RWPE1 (cell line): ENCODE measurements at places on chromosomes 16 and 17.

DNA sequence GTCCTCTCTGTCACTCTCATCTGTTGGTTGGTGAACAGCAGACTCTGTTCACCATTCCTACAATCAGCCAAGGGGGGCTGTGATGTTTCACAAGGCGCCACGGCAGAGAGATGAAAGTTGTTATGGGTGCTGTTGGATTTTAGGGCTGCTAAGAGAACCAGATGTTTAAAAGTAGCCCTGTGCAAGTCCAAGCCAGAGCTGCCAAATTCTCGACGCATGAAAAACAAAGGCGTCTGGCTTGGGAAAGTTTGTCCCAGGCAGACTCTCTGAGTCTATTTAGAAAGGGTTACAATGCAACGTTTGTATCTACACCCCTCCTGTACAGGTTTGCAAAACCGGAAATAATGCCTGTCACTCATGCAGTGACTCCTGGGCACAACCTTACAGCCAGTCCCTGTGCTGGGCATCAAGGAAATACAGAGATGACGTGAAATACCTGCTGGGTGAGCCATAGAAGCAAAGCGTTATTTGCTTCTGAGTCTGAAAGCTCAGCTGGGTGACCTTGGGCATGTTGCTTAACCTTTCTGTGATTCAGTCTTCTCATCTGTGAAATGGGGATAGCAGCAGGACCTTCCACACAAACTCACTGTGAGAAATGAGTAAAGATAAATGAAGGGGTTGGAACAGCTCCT lies 74.8 kb downstream of the XYLT1 start:
- DNase-seq: no peak

GRCh38 chr16:80974649-80975376 lies 31.9 kb downstream of the CMC2 start:
- peak; percentile 10 for DNase-seq

DNA sequence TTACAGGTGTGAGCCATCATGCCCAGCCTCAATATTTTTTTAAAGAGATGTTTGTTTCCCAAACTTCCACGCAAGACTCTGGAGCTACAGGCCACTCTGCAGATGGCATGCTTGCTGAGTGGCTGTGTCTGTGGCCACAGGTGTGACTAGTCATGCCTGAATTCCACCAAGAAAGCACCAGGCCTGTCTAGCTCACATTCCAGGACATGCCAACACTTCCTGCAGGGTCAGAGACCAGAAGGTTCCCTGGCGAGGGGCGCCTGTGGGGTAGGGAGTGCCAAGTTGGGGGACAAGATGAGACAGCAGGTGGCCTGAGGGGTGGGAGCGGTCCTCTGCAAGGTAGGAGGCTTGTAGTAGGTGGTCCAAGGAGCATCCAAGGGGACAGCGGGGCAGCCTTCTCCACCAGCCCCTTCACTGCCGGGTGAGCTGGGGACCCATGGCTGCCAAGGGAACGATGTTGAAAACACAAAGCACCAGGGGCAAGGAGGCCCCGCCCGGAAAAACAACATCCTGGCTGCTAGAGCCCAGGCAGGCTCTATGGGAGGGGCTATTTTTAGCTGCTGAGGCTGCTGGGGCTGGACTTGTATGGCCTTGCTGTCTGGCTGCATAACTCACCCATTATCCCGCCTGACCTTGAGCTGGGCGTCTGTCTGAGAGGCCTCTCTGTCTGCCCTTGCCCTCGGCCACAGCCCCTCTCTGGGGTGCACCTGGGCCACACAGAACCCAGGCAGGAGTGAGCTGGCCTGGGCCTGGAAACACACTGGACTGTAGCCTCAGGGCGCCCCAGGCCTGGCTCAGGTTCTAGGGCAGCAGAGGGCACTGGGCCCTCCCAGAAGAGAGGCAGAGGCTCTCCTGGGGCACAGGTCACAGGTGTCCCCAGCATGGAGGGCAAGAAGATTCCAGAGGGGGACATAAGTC lies 5.7 kb downstream of the TRIM47 start:
- peak; percentile 80 for DNase-seq

GRCh38 chr16:55849536-55849935 lies 16.6 kb upstream of the CES1 start:
- no peak for DNase-seq

DNA sequence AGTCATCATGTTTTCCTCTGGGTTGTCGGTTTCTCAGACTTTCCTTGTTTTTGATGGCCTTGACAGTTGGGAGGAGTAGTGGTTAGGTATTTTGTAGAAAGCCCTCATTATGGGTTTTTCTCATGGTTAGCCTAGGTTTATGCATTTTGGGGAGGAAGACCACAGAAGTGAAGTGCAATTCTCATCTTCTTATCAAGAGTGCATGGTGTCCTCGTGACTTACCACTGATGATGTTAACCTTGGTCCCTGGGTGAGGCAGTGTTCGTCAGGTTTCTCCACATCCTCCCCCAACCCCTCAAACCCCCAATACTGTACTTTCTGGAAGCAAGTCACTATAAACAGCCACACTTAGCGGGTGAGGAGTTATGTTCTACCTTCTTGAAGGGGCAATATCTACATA lies 42.3 kb downstream of the BPTF start:
- DNase-seq: no peak

GRCh38 chr16:68366062-68366461 lies 55.2 kb downstream of the PRMT7 start:
- no peak for DNase-seq

DNA sequence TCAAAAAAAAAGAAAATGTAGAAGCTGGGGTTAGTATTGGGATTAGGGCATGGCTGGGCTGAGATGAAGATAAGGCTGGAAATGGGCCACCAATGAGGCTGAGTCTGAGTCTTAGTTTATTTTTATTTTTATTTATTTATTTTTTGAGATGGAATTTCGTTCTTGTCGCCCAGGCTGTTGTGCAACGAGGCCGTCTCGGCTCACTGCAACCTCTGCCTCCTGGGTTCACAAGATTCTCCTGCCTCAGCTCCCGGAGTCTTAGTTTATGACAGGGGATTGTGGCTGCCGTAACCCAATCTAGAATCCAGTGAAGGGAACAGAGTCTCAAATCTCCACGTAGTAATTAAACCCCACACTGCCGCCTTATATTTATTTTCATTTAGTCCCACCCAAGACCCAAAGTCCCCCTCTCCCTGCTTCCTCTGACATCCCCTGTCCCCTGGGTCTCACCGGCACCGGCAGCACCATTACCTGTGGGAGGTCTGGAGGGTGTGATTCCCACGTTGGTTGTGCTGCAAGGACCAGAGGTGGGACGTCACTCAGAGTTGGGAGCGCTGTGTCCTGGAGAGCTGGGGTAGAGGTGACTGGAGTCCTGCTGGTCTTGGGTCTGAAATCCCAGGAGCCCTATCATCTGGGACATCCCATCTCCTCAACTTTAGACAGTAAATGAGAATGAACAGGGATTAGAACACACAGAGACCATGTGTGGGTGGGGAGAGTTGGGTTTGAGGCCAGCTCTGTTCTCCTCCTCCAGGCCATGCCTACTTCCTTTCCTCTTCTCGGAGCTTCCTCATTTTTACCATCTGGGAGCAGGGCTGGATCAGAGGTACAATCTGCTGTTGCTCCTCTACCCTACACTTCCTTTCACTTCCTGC lies at the start of gene CLEC10A:
CLEC10A (minus strand) TSS at position 671 of the 875 bp plus-strand sequence. CDS start 1,439 bp downstream, outside the sequence.
- no peak for DNase-seq

GRCh38 chr17:37698132-37698910 lies 46.5 kb downstream of the HNF1B start:
- peak; percentile 77 for DNase-seq

GRCh38 chr17:37789021-37789565 lies 44.2 kb upstream of the HNF1B start:
- DNase-seq: no peak

DNA sequence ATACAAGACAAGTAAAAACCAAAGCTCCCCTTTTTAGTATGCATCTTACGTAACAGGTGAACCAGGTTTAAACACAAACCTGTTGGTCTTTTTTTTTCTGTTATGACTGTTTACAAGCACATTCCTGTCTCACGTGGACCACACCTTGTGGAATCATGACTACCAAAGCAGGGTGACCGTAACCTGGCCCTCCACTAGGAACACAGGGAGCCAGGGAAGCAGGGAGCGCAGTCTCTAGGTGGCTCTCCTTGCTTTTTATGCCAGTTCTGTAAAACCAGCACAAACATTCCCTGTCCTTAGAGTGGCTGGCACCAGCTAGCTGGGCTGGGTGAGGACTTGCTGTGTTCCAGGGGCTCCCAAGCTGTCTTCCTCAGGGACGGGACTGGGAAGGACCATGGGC lies 44.1 kb downstream of the DDX19A start:
- DNase-seq: peak; percentile 58

GRCh38 chr17:511833-512251 lies 159.2 kb upstream of the RPH3AL start:
- DNase-seq: no peak

DNA sequence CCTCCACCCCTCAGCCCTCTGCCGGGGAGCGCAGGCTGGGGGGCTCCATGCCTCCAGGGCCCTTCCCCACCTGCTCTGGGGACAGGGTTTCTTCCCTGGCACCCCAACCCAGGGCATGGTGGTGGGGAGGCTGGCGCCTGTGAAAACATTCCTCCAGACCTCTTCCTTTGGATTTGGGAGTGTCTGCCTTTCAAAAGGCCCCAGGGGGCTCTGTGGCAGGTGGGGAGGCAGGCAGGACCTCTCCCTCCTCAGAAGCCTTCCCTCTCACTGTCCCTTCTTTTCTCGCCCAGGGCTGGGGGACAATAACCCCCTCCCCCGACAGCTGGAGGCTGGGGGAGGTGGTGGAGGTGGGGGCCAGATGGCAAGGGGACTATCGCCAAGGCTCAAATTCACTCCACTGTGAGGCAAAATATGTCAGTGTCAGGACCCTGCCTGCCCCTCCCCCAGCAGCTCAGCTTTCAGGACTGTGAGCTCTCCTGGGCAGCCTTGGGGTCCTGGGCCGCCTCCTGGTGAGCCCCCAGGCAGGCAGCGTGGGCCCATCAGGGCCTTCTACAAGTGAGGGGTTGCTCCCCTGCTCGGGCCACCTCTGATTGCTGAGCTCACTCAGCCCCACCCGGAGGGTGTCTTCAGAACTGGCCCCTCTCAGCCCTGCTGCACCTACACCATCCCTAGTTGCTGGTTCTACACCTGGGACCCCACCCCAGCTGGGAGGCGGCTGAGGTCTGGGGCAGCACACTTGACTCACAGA lies 1.8 kb downstream of the CDH15 start:
- DNase-seq: no peak

GRCh38 chr17:8209907-8210760 lies at the start of gene AURKB:
Gene AURKB (minus strand): TSS chr17:8210575. CDS start chr17:8210224, 351 bp downstream.
- peak; percentile 96 for DNase-seq

DNA sequence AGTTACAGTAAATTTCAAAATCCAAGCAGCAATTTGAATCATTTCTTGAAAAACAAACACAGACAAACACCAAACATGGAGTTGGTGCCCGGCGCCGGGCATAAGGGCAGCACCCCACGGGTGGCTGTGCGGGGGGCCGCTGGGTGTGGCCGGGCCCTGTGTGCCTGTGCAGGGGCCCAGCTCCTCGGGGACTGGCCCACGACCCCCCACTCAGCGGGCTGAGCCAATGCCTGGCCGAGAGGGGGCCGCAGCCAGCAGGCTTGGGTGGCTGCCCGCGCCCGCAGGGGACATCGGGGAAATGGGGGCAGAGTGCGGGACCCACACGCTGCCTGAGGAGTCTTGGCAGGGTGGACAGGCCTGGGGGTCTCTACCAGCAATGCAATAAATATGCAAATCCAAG lies 12.8 kb upstream of the DUS1L start:
- DNase-seq: no peak

DNA sequence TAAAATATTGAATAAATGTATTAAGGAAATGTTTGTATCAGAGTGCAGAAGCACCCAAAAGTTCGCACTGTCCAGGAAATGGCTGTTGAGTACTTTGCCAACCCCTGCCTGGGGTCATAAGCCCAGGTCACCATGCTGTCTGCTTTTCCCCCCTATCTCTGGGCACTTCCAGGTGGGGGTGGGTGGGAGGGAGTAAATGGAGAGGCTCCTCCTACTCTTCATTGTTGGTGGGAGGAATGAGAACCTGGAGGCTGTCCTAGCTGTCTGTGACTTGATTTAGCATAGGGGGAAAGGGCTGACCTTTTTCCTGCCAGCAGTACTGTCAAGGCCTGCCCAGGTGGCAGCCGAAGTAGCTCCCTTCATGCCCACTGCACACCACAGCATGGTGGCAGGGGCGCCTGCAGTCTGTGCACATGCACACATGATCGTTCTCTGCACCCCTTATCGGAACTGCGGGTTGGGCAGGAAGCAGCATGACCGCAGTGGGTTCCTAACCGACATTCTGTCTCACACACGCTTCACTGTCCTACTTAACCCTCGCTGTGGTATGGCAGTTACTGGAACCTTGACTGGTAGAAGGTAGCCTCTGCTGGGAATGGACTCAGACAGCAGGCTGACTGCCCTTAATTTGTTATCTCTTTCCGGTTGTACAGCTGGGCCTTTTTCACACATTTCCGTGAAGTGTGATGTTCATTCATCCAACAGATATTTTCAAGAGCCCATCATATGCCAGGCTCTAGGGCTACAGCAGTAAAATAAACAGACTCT lies 41.5 kb downstream of the LDHD start:
- DNase-seq: no peak

GRCh38 chr16:30947859-30948666 lies 805 bp upstream of the ORAI3 start:
- DNase-seq: peak; percentile 92

- no peak for DNase-seq
Measured at GRCh38 chr16:80517846-80518245, 22.9 kb upstream of the DYNLRB2 start.

GRCh38 chr17:82667668-82668000 lies 19.4 kb upstream of the WDR45B start:
- no peak for DNase-seq

DNA sequence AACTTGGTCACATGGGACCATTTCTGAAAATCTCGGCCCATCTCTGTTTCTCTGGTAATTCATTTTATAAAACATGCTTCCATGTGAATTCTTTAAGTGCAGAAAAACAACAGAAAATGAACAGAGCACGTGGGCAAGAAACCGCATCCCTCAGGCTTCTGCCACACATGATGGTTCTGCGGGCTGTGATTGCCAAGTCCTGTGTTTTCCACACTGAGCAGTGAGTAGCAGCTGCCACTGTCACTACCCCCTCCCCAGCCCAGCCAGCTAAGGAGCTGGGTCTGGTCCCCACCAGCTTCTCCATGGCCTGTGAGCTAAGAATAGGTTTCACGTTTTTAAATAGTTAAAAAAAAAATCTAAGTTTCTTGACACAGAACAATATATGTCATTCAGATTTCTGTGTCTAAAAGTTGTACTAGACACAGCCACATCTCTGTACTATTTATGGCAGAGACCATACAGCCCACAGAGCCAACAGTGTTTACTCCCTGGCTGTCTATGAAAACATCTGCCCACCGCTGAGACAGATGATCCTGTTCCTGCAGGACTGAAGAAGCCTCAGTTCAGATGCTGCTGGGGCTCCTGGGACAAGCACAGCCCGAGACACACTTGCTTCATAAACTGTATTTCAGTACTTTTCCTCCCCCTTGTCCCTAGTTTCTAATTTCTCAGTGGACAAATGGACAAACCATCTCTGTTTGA lies 41.5 kb downstream of the USP22 start:
- DNase-seq: no peak
